ENCODE measurements at places on chromosomes 3 and 15. TPM values are rescaled to one million over a fixed set of nuclear protein-coding genes. Genes with fewer than 3 reads are reported as not detected.

The RAD51 gene
- polyA plus RNA-seq: 1.8 TPM

The CISH gene
- 6.5 TPM for polyA plus RNA-seq

The GUCA1C gene
- polyA plus RNA-seq: 1.8 TPM

The ESYT3 gene
- 0.70 TPM for polyA plus RNA-seq

The TEX55 gene
- not detected for polyA plus RNA-seq

- DNase-seq: no peak
Measured at GRCh38 chr3:101042996-101043686, 49.9 kb upstream of the ABI3BP start.

DNA sequence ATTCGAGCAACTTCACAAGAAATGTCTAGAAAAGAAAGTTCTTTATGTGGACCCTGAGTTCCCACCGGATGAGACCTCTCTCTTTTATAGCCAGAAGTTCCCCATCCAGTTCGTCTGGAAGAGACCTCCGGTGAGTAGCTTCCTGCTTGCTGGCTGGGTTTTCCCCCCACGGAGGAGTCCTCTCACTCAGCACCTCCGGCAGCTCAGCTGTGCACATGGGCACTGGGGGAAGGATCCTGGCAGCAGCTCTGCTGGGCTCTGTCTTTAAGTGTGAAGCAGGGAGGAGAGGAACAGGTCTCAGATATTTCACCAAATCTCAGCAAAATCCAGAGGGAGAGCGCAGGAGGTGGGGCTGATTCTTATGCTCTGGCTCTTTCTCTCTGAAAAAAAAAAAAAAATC is 684 bp downstream of the CAPN3 start:
- no peak for DNase-seq

DNA sequence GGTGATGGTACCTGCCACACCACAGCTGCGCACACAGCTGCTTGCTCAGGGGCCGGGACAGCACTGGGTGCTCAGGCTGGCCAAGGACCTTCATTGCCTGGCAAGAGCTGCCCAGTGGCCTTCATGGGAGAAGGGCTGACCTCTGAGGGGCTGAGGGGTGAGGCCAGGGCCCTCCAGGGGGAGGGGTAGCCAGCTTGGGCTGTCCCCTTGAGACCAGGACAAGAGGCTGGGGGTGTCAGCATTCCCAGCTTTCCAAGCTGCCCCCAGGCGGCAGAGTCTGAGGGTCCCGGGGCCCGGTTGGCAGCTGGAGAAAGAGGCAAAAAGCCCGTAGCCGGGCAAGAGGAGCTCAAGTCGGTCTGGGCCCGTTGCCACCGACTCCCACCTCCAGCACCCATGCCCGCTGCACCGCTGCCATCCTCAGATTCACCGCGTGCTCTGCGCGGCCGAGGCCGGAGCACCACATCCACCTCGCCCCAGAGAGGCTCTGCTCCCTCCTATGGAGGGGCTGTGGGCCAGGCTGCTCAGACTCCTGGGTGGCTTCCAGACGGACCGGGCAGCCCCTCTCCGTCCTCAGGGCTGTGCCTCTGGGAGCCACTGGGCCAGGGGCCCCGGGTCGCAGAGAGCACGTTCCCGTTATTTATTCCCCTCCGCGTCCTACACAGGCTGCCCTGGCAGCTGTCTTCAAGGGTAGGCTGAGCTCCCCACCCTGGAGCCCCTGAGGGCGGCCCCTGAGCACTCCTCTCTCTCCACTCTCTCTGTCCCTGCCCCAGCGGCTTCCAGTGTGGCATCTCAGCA is 51.5 kb downstream of the PLXNA1 start:
- peak; percentile 32 for DNase-seq

- DNase-seq: no peak
Measured at GRCh38 chr3:175526609-175527280, 667.6 kb downstream of the NAALADL2 start.

GRCh38 chr3:7444886-7445285 is 584.0 kb downstream of the GRM7 start:
- DNase-seq: no peak

- DNase-seq: no peak
Measured at GRCh38 chr15:56813995-56814394, 80.7 kb upstream of the ZNF280D start.

- no peak for DNase-seq
Measured at GRCh38 chr15:27638958-27639357, 460.2 kb downstream of the OCA2 start.

DNA sequence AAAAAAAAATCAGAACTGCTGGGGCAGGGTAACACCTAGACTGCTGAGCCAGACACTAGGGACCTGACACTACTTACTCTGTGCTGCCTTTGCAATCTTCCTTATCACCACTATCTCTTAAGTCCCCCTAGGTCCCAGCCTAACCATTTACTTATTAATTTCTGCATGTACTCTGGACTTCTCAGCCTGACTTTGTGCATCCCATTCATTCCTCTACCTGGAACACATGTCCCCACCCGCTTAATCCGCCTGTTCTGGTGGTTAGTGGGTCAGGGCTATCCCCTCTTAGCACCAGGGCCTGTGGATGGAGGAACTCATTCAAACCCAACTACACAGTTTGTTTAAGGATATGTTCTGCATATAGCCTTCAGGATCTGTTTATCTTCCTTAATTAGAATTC is 5.0 kb upstream of the CACNA1D start:
- no peak for DNase-seq

DNA sequence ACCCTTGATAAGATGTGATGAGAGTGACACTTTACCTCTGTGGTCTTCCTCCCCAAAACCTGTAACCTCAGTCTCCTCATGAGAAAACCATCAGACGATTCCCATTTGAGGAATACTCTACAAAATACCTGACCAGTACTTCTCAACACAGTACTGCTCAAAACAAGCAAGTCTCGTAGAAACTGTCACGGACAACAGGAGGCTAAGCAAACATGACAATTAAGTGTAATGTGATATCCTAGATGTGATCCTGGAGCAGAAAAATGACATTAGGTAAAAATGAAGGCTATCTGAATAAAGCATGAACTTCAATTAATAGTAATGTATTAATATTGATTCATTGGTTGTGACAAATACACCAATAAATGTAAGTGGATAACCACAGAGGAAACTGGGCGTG is 113.6 kb downstream of the CACNA2D3 start:
- DNase-seq: no peak

GRCh38 chr15:31341071-31341470 is 14.4 kb downstream of the KLF13 start:
- no peak for DNase-seq

- peak; percentile 75 for DNase-seq
Measured at GRCh38 chr15:84878504-84878903, 6.0 kb upstream of the SLC28A1 start.

DNA sequence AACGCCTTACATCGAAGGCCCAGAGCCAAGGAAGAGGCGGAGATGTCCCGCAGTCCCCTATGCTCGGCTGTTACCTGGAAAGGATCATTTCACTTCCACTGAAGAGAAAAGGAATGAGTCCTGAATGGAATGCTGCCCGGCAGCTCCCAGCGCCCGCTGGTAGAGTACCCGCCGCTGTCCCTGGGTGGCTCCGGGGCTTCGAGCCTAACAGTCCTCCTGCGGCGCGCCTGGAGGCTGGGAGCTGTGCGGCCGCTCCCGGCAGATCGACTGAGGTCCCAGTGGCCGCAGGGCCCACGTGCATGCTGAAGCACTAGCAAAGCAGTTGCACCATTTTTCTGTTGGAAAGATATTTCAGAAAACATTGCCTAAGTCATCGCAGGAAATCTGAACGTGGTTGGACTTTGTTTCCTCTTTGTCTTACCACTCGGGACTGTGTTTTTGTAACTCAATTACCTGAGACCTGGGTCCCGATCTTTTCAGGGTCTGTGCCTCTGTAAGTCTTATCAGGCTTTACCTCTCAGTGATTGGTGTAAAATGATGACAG is 984 bp downstream of the RNU6-1 start:
- peak; percentile 61 for DNase-seq

DNA sequence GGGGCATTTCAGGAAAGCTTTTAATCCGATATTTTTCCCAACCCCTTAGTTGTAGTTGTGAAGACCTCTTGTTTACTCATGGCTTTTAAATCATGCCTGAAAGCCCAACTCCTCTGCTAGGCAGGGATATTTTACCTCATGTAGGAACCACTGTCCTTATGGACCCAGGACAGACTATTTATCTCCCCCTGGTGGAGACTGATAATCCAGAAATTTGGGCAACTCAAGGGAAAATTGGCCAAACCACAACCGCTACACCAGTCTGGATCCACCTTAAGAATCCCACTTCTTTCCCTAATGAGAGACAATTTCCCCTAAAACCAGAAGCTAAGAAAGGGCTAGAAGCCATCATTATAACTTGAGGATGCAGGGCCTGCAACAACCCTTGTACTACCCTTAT is 248.1 kb upstream of the STAC start:
- DNase-seq: no peak

- DNase-seq: no peak
Measured at GRCh38 chr3:3064297-3064696, 45.9 kb downstream of the IL5RA start.

GRCh38 chr3:14288177-14288788 is 109.7 kb downstream of the LSM3 start:
- DNase-seq: no peak
